PC-9 (cell line): ENCODE measurements at places on chromosomes 7 and 10.

DNA sequence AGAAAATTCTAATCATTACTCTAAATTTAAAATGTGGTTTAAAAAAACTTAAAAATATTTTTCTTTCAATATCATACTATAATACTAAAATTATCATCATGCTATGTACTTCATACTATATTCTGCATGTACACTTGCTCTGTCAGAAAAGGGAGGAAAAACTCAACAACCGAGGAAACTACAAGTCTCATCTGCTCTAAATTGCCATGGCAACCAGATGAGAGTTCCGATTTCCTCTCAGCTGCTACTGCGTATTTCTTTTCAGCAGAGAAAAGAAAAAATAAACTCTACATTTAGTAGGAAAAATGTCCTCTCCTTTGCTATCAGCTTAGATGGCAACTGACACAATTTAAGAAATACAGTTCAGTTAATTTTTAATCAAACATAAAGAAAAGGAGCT lies 178.9 kb downstream of the SRPK2 start:
- no peak for DNase-seq

DNA sequence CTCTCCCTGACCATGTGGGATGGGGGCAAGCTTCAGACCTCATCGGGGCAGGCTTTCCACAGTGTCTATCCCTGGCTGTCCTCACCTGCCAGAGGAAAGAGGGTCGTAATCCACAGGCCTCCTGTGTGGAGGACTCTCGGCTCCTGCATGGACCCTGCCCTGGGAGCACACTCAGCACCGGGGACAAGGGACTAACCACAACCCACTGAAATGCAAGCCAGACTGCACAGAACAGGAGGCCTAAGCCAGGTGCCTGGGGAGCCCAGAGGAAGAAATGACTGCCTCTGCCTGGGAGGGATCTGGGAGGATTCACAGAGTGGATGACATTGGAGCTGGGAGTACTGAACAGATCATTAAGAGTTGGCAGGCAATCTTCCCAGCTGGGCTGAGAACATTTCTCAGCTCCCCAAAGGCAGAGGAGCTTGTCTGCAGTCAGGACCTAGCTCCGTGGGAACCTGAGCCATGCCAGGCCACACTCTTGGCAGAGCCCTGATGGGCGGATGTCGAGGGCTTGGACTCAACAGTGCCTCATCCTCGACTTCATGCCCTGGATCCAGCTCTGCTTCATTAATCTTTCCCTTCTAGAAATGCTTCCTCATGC lies 213.4 kb downstream of the USP6NL start:
- no peak for DNase-seq

- DNase-seq, result no peak
Observed at GRCh38 chr10:131906269-131906639, 5.4 kb downstream of the PPP2R2D start.

GRCh38 chr10:8037941-8038894 lies 16.3 kb upstream of the GATA3 start:
- no peak for DNase-seq

- DNase-seq, result no peak
Observed at GRCh38 chr7:47085491-47086275, 496.2 kb downstream of the TNS3 start.
